ENCODE measurements at places on chromosomes 7 and 10.
A peak's percentile ranks its signal among the peaks of the same experiment; 100 is the strongest.

- peak; percentile 37 for DNase-seq
These were observed 402.0 kb upstream of the KLF6 start for GRCh38 chr10:4186849-4187540.

GRCh38 chr7:157685430-157686284 is 348.9 kb downstream of the DNAJB6 start:
- no peak for DNase-seq

DNA sequence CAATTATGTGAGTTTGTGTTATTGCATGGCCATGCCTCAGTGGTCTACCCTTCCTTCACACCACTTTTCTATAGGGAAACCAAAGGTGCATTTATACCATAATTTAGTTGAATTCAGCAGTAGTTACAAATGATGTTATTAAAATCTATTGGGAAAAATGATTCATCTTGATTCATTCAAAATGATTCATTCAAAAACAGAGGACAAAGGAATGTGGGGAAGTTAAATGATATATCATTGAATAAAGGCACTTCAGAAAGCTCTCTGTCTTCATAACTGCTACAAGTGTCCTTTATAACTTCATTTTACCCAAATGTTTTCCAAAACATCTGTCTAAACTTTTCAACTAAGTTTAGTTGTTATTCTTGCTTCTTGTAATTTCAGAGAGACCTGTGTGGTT is 722.9 kb downstream of the GRM8 start:
- no peak for DNase-seq

- no peak for DNase-seq
These were observed 4.1 kb downstream of the IMPDH1 start for GRCh38 chr7:128405471-128406313.

DNA sequence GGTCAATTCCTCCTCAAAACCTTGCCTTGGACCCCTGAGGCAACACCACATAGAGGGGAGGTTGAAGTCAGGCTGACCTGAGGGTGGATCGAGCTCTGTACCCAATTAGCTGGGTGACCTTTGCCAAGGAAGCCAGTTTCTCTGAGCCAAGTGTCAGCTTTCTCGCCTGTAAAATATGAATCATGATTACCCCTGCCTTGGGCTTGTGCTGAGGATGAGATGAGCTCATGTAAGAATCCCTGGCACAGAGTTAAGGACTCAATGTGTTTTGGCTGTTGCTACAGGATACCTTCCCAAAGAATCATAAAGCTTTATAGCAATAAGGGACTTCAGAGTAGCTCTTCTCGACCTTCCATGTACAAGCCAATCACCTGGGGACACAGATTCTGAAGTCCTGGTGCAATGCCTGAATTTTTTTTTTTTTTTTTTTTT is 43.5 kb upstream of the CACUL1 start:
- no peak for DNase-seq

DNA sequence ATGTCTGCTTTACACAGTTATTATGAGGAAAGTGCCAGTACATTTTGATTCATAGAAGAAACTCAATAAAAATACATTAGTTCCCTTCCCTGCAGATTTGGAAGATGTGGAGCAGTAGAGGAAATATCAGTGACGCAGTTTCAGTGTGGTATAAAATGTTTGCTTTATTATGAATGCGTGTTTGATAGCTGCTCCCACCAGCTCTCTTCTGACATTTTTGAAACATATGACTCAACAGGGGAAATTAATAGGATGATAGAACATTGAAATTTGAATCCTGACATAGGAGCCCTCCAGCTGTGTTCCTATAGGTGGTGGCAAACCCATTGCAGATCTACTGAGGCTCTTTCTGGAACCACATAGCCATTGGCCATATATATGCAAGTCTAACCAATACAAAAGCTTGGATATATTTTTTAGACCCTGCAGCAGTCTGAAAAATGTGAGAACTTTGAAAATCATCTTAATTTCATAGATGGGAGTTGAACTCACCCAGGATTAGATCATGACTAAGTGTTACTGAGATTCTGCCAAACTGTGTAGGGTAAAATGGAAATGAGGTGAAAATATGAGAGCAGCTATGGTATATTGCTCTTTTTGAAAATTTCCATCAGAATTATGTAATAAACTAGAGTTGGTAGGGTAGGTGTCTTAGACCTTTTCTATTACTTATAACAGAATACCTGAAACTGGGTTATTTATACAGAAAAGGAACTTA is 47.8 kb downstream of the BZW2 start:
- no peak for DNase-seq

GRCh38 chr10:19652750-19653149 is 163.5 kb upstream of the PLXDC2 start:
- DNase-seq = no peak

DNA sequence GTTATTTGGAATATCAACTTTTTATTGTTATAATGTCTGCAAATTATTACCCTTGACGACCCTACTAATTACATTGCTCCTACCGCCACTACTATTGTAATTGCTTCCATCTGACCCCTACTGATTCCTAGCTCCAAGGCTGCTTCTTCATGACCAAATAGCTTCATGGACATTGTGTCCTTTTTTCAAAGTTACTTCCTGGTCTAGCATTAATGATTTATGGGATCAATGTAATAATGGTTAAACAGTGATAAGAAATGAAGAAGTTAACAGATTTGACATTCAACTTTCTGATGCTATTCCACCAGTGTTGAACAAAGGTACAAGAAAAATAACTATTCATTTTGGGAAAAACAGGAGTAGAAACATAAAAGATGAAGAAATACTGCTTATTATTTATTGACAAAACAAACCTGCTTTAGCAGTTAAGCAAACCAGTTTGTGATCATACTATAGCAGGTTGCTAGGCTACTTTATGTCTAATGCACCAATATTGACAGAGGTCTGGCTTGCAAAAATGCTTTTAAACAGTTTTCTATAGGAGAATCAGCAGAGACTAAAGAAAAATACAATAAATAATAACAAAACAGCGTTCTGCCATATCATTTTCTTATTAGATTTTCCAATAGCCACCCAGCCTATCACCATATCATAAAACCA is 125.8 kb downstream of the PCLO start:
- DNase-seq = no peak

GRCh38 chr7:41648501-41648900 is 54.4 kb downstream of the INHBA start:
- DNase-seq = no peak

GRCh38 chr7:101308245-101309085 is 13.1 kb downstream of the IFT22 start:
- no peak for DNase-seq

DNA sequence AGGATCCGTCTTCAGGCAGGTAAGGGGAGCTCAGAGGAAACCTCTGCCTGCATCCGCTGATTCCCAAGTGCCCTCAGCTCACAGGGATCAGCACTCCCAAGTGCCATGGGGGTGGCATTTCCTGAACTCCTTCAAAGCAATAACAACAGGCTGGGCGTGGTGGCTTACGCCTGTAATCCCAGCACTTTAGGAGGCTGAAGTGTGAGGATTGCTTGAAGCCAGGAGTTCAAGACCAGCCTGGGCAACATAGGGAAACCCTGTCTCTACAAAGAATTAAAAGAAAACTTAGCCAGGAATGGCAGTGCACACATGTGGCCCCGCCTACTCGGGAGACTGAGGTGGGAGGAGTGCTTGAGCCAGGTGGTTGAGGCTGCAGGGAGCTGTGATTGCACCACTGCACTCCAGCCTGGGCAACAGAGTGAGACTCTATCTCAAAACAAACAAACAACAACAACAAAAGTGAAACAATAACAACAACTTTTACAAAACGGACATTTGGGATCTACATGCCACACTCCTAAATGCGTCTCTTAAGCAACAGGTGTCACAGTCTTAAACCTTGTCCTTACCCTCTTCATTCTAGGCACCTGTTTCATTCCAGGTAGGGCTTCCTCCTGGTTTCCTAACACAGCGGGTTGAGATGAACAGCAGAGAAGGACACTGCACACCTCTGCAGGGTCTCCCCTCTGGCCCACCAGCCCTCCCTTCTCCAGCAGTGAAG is 73.8 kb downstream of the PAXIP1 start:
- DNase-seq = no peak

GRCh38 chr10:74674927-74675326 is 151.5 kb upstream of the KAT6B start:
- DNase-seq = no peak

- DNase-seq = no peak
These were observed 276.9 kb downstream of the TCF7L2 start for GRCh38 chr10:113226831-113227445.

DNA sequence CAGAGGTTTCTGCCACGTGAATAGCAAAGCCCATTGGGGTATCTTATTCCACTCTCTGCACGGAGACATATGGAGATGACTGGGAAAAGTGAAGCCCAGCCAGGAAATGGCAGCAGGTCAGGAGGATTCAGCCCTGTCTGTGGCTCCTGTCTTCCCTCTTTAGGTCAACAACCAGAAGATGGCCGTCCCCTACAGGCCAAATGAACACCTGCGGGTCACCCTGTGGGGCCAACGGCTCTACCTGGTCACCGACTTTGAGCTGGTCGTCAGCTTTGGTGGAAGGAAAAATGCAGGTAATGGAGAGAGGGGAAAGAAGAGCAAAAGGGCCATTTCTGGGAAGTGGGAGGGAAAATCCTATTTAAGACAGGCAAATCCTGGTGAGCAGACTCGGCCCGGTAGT is 38.3 kb downstream of the EPHB4 start:
- DNase-seq = no peak

DNA sequence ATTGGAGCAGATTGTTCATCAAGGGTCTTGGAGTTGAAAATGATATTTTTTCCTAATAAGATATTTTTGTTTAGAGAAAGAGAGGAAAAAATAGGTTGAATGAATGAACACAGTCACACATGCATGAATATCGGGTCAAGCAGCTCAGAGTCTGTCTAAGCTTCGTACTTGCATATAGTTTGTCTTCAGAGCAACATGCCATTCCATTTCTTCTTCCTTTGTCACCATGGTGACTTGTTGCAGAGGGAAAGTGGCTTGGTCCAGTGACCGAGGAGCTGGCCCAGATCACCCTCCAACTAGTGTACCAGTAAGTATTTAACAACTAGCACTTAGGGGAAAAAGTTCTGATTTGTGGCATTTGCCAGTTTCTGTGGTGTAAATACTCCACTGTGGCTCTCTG is 232.1 kb downstream of the TCF7L2 start:
- no peak for DNase-seq

DNA sequence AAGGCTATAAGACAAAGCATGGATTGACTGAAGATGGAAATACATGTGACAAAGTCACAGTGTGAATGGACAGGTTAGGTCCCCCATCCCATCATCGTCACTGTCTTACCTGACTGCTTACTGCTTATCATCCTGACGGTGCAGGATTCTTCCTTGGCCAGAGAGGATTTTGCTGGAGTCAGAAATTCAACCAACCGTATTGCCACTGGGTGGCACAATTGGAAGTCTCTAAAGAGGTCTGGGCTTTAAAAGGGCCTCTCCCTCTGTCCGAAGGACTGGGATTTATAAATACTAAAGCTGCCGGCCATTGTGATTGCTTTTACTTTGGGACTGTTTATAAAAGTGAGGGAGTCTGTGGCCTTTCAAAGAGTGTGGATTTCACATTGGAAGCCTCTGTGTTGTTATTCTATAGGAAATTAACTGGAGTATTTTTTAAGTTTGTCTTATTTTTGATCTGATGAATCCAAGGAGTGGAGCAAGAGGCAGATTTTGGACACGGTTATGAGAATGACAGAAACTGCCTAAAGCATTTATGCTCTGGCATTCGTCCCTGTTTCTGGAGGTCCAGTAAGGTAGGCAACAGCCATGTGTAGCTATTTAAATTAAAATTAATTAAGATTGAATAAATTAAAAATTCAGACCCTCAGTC is 113.3 kb upstream of the CREB5 start:
- no peak for DNase-seq

DNA sequence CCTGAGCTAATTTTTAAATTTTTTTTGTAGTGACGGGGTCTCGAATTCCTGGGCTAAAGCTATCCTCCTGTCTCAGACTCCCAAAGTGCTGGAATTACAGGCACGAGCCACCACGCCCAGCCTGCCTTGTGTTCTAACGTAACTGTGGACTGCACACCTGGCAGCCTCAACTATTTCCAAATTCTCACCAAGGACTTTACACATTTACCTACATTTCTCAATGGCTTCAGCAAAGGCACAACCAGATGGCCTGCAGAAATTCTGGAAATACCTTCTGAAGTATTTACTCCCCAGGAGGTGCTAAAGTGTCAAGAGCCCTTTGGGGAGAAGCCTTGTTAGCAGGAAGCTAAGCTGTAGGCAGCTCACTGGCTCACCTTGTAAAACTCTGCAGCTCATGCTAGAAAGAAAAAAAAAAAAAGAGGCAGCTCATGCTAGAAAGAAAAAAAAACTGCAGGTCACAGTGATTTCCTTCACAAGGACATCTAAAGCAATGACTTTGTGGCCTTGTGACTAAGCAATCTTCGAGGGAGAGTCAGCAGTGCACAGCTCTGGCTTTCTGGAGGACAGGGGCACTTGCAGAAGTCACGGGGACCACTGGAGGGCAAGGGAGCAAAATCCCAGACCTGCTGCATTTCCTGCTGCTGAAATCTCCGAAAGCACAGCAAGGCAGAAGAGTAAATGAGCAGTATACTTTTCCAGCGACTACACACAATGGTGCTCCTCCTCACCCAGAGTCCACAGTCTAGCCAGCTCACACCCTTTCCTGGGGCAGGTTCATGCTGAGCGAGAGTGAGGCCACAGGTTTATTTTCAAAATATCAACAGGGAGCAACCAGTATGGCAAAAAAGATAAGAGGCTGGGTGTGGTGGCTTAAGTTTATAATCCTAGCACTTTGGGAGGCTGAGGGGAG is 40.4 kb downstream of the BAIAP2L1 start:
- DNase-seq = no peak

DNA sequence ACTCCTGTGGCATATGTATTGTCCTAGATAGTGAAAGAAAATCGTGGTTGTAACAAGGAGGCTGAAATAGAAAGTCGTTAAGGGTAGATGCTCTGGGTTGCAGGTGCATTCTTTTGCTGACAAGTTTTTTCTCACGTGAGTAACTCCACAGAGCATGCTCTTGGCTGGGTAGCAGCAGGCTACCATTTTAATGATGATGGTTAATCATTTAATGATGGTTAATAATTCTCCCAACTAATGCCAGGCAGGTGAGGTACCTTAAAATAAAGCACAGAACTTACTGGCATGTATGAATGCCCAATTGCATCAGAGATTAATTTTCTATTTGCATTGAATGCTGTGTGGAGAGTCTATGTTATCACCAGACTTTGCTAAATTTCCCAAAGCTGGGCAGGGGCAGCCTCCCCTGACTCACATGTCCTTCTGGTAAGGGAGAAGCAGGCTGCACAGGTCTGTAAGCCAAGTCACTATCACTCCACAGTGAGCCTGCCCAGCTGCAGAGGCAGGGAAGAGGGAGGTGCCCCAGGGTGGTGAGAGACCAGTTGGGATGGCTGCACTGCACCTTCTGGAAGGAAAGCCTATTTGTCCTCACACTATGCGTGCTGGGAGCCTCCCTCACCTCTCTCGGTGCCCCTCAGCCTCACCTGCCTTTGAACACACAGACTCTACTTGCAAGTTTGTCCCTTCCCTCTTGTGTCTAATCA is 287.0 kb upstream of the IGFBP3 start:
- no peak for DNase-seq

GRCh38 chr7:154853063-154853726 is 149.7 kb downstream of the PAXIP1 start:
- no peak for DNase-seq
